ENCODE measurements at places on chromosomes 1 and 21.

DNA sequence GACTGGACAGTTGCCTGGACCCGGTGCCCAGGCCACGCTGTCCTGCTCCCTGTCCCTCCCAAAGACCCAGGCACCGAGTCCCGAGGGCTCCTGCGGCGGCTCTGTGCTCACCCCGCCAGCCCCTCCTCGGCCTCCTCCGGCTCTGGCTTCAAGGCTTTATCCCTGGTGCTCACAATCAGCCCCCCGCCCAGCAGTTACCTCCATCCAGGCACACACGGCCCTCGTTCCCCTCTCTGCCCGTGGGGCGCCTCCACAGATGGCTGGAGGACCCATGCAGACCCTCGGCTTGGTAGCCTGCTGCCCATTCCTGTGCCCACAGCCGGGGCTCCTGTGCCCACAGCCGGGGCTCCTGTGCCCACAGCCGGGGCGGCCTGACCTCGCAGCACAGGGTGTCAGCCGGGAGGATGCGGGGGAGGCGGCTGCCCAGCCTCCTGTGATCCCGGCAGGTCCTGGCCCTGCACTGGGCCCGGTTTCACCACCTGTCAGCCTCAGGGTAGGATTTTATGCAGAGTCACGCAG lies 52.3 kb upstream of the COL18A1 start:
- no peak for DNase-seq

DNA sequence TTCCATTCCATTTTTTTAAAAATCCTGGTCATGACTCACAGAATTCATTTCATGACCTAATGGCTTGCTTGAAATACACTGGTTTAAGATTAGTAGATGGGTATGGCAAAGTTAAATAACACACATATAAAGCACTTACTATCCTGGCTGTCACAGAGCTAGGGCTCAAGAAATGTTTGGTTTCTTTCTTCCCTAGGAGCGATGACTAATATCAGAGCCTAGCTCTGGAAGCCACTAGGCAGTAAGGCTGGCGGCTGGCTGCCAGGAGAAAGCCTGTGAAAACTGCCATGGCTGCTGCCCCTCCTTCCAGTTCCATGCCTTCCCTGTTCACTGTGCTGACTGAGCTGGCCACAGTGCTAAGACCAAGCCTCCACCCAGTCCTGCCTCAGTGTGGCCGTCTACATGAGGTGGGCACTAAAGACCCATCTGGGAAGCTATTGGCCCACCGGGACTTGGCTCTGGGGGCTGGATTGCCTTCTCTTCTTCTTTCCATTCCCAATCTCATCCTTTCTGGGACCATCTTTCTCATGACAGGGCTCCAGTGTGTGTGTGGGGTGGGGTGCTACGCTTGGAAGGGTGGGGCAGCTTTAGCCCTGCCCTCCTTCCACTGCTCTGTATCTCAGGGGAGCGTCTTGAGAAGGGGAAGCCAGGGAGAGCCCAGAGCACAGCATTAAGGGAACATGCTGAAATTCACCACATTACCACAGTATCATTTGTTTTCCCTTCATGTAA lies 10.8 kb upstream of the ASCL5 start:
- DNase-seq, result no peak

DNA sequence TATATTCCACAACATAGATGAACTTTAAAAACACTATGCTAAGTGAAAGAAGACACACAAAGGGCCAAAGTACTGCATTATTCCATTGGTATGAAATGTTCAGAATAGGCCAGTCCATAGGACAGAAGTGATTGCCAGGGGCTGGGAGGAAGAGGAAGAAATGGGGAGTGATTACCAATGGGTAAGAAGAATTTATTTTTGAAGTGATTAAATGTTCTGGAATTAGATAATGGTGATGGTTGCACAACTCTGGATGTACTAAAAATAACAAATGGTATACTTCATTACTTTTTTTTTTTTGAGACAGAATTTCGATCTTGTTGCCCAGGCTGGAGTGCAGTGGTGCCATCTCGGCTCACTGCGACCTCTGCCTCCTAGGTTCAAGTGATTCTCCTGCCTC lies 61.7 kb downstream of the CHD5 start:
- no peak for DNase-seq

- DNase-seq, result no peak
These were observed 568.5 kb upstream of the B3GALT2 start for GRCh38 chr1:193754732-193755427.

- peak; percentile 80 for DNase-seq
These were observed 2.0 kb downstream of the EFHD2 start for GRCh38 chr1:15411593-15412137.

DNA sequence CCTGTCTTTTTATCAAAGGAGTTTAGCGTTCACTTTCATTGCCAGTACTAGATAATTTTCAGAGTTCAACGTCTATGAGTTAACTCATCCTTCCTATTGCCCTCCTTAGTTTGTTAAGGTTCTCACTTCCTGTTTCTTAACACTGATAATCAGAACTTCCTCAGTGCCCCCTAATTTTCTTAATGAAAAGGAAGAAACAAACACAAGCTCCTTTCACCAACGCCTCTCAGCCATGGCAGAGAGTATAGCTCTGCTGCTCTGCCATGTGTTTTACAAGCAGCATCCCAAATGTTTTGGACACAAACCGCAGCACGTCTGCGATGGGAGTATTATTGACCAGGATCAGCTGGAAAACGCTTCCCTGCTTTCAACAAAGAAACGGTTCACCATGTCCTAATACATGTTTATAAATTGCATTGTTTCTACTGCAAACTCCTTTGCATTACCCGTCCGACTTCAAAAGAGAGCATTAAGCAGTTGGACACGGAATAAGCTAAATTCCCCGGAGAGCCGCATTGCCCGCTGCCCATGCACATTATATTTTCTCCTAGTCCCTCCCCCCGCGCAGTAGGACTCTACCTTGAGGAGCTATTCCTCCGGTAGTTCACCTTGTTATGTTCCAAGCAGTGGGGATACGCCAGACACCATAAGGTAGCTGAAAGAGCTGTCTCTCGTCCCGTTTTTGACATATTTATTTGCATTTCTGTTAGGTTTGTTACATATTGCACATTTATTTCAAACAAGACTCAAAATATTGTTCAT lies 561 bp downstream of the OLFM3 start:
- no peak for DNase-seq

GRCh38 chr21:45836694-45837670 lies 144.6 kb upstream of the COL6A1 start:
- no peak for DNase-seq

DNA sequence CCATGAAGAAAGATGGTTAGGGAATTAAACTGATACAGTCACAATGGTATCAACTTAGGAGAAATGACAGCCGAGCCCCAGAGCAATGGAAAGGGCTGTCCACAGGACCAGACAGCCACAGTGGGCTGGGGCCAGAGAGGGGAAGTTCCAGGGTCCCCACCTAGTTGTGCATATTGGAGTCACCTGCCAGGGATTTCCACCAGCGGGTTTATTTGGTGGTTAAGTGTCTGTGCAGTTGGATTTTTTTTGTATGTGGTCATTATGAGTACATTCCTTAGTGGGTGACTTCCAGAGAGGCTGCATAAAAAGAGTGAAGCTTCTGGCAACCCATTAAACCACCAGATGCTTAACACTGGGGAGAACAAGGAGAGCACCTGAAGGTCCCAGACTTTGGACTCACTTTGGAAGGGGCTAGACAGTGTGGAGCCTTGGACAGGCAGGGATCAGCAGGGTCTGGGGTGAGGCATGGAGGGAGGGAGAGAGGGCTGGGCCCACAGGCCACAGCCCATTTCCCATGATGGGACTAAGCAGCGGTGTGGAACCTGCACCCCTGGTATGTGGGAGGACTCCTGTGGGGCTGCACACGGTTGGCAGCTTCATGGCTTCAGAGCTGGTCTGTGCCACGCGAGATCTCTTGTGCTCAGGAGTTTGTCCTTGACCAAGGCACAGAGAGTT lies 7.8 kb upstream of the PTTG1IP start:
- no peak for DNase-seq

GRCh38 chr1:109713636-109714035 lies 1.6 kb downstream of the GSTM5 start:
- no peak for DNase-seq

DNA sequence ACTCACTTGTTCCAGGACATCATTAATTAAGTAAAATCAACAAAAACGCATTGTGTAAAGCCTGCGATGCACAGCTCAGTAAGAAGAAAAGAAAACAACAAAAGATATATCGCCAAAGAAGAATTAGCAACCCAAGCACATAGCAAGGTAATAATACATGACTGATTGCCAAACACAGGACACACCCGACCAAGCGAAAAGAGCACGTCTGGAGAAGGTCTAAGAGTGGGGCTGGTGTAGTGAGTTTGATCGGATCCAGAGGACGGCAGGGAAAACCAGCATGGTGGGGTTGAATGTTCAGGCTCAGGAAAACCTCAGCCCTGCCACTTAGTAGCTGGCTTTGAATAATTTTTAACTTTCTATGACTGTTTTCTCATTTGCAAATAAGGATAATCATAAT lies 69.8 kb downstream of the JAK1 start:
- no peak for DNase-seq

DNA sequence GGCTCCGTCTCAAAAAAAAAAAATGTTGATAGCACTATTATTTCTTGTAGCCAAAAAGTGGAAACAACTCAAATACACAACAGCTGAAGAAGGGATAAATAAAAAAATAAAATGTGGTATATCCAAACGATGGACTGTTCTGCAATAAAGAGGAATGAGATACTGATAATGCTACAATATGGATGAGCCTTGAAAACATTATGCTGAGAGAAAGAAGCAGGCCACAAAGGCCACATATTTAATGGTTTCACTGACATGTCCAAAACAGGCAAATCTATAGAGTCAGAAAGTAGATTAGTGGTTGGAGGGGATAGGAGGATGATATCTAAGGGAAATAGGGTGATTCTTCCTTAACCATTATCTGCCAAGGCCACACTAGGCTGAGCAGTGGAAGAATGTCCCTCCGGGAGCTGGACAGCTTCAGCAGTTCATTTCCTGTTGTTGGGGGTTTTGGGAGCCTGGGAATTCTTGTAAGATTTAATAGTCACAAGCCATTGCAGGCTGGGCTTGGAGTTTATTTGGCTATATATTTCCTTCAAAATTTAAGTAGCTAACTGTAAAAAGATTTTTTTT lies 53.5 kb downstream of the ST3GAL3 start:
- DNase-seq, result no peak

DNA sequence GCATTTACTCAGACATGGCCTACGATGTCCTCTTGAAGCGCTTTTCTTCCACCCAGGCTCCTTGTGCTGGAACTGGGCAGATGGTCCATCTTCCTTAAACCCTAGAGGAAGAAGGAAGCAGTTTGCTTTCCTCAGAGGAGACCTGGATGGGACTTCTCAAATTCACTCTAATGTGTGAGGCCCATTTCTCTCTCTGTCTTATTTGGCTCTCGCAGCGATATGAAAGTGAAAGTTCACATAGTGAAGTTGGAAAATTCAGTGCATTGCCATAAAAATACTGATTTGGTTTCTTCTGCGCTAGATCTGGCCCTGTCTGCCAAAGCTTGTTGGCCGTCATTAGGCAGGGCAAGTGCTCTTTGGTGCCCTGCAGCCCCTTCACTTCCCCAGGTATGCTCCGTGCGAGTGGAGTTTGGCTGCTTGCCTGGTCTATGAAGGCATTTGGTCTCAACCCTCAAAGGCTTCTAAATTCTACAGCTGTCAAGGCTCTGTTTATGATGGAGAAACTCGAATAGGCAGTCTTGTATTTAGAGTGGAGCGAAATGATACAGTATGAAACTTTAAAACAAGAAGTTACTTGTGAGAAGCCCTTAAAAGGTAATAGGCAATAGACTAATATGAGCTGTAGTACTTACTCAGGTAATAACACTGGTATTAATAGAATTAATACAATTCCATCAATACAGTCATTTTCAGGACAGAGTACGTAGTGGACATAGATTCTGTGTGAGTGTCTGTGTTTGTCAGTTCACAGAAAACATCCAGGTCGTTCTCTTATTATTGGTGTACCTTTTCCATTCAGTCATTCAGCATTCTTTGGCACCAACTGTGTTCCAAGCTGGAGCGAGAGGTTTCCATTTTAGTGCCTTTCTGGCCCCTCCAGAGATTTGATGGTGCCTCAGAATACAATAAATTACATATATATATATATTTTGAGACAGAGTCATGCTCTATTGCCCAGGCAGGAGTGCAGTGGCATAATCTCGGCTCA lies 20.5 kb downstream of the SZRD1 start:
- peak; percentile 48 for DNase-seq

DNA sequence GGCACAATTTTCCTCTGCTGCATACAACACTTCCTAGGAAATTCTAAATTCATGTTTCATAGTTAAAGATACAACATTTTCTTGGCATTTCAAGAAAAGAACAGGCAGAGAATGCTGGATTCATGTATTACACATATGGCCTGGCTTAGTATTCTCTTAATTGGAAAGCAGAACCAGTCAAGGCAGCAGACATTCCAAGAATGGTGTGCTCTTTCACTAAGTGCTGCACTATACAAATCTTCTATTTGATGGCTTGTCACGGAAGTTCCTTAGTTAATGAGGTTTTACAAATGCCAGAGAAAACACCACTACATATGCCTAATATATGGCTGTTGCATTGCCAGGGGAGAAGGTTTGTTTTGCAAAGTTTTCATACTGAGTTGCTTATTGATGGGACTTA lies 80.8 kb upstream of the DYNLT5 start:
- DNase-seq, result no peak

- DNase-seq, result peak; percentile 25
These were observed 11.5 kb downstream of the TNFSF4 start for GRCh38 chr1:173195596-173196088.

GRCh38 chr21:37780991-37781983 lies 135.0 kb downstream of the KCNJ6 start:
- no peak for DNase-seq

GRCh38 chr1:105243411-105243810 lies 1493.7 kb downstream of the AMY1C start:
- no peak for DNase-seq

- DNase-seq, result no peak
These were observed 131.3 kb downstream of the PEX14 start for GRCh38 chr1:10606064-10606463.

- no peak for DNase-seq
These were observed 46.2 kb downstream of the PGBD5 start for GRCh38 chr1:230379928-230380327.

- no peak for DNase-seq
These were observed 9.1 kb downstream of the RHBDL2 start for GRCh38 chr1:38932571-38932970.

DNA sequence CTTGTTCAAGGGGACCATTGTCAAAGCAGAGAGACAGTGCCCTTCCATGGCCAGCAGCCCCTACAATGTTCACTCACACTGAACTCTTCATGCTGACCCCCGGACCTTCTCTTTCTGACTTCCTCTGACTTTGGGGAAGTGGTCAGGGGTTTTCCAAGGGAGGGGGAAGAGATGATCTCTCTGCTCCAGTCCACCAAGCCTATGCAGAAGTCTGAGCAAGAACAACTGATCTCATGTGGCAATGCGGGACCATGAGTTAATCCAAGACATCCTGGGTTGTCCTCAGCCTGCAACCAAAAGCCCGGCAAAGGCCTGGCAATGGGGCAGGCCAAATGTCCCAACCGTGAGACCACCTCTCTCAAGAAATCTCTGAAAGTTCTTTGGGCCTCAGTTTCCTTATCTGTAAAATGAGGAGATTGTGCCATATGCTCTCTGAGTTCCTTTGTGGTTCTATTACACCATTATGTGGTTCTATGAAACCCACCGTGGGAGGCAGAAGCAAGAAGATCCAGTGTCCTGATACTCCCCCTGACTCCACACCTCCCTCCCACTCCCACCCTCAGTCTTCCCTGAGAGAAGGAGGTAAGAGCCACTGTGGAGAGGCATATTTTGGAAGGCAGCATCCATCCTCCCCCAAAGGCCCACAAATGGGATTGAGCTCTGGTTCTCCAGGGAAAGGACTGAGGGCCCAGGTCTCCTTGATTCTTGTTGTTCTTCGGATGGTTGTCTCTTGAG lies 11.8 kb upstream of the ARHGEF2 start:
- DNase-seq, result peak; percentile 55

GRCh38 chr1:84847253-84848250 lies 45.5 kb downstream of the LPAR3 start:
- no peak for DNase-seq

- DNase-seq, result no peak
These were observed 249.9 kb downstream of the PTBP2 start for GRCh38 chr1:96971439-96971838.
